ENCODE measurements at places on chromosomes 3 and 15.

- no peak for DNase-seq
Measured at GRCh38 chr15:68676011-68676605, 97.3 kb downstream of the CORO2B start.

DNA sequence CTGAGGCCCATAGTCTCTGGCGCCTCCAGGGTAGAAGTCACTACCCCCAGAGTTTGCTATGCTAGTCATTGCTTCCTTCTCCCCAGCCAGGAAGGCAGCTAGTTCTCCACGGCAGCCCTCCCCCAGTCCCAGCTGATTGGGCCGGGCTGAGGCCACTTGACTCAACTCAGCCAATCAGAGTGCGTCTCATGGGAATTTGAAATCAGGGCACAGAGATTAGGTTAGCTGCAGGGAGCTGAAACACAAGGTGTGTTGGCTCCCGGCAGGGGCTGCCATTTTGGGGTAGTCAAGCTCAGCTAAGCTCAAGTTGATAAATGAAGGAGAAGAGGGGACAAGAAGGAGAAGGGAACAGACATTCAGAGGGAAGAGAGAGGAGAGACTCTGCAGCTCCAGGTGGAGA lies 32.8 kb downstream of the LINGO1 start:
- no peak for DNase-seq

GRCh38 chr3:56894881-56895431 lies 93.2 kb upstream of the ARHGEF3 start:
- DNase-seq: no peak

GRCh38 chr15:68370768-68371151 lies 61.2 kb downstream of the ITGA11 start:
- DNase-seq: no peak

DNA sequence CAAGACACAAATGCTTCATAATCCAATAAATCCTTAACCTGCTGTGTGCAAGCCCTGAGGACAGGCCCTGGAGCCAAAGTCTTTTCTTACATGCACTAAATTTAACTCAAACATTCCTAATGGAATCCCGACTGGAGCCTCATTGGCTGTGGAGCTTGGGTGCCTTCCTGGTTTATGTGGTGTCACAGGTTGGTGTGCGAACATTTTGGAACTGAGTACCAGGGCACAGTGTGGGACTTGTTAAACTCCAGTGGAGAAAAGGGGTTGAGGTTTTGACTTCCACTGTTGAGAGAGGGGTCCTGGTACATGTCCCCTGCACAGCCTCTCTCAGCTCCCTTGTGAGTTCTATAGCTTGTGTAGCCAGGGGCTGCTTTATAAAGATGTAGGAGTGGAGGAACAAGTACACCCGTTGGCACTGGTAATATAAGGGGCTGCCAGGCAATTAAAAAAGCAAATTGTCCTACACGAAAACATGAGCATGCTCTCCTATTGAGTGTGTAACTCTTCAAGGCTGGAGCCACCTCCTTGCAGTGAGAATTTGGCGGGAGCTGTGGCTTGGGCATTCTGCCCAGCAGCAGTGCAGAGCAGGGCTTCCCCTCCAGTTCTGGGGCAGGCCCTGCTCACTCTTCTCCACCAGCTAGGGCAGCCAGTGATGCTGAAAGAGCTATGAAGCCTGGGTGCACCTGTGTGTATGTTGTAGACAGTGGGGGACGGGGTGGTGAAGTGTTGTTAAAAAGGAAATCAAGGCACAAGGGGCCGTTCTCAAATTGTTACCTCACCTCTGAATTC lies 218.1 kb downstream of the CLSTN2 start:
- no peak for DNase-seq

DNA sequence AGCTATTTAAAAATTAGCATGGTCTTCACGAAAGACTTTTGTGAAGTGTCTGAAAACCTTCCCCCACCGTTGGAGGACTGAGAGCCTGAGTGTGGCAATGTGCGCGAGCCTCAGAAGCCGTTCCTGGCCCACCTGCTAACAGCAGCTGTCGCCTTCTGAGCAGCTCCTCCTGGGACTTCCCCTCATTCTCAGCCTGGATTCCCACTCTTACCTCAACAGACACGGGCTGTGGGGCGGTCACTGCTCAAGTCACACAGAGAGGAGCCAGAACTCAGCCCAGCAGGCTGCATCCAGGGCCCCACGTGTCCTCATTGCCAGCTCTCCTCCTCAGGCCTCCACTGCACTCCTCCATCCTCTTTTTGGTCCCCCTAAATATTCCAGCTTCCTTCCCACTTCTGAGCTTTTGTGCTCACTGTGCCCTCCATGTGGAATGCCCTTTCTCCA lies 7.8 kb downstream of the DNASE1L3 start:
- DNase-seq: no peak

DNA sequence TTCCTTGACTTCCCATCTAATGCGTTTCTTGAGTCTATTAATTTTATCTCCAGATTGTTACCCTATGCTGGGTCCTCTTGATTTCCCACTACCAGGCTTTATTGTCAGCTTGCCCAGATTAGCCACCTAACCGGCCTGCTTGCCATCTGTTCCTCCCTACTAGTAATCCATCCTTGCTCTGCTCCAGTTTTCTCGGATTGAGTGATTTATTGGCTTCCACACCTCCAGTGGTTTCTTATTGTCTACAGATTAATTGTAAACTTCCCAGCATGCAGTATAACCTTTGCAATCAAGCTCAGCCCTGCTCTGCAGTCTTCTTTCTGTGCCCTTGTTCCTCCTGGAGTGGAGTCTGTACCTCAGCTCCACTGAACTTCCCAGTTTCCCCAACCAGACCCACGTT lies 63.4 kb downstream of the ARHGEF26 start:
- no peak for DNase-seq

DNA sequence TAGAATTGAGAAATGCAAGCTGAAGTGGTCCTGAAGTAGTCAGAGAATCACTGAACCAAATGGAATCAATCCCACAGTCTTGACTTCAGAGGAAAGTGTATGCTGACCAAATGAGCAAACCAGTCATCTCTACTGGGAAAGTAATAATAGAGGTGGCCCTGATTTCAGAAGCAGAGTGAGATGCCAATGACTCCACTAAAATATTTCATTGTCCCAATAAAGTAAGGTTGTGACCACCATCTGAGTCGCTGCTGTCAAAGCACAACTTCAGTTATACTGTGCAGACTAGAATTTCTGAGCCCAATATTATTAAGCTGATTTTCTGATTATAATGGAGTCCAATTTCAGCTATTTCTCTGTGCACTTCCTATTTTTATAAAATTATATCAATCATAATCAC lies 334.4 kb upstream of the THBS1 start:
- DNase-seq: no peak
